ENCODE measurements at places on chromosomes 12 and 14.

GRCh38 chr14:100850841-100851585, 25.1 kb downstream of the MEG3 start:
- peak; percentile 68 for DNase-seq

DNA sequence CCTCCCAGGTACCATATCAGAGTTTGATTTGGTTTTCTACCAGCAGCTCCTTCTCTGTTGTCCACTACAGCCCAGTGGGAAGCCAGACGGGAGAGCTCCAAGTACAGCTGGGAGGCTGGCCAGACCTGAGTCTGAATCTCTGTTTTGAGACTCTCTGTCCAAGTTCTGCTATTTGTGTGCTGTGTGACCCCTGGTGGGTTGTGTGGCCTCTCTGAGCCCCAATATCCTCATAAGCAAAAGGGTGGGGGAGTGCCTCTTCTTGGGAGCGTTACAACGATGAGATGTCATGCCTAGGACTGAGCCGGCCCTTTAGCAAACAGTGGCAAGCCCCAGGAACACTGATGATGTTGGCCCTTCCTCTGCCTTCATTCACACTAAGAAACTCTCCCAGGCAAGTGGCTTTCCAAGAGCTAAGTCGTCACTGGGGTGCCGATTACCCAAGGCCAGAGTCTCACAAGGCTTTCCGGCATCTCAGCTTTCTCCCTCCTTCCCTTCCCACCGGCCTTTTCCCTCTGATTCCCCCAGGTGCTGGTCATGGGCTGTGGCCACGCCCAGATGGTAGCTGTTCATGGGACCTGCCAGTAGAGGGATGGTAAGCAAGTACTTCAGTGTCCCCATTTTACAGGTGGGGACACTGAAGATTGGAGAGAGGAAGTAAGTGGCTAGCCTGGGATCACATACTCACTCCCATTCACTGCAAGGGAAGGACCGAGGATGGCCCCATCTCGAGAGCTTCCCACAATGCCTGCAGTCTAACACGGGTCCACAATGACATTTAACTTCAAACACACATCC, 47.7 kb downstream of the BCL11B start:
- no peak for DNase-seq

DNA sequence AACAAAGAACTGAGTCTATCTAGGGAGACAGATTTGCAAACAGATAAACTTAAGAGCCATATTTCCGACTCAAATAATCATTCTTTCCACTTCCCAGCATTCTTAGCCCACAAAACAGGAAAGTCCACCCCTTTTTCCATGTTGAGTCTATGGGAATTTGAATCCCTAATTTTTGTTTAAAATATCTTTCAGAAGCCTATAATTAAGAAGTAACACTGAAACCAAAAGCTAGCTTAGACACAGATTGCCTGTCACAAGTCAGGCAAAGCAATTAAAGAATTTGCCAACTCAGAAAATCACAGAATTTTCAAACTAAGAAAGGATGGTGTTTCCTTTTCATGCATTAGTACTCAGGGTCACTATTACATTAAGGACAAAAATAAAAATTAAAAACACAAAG, 17.0 kb downstream of the ATP2B1 start:
- DNase-seq: no peak

GRCh38 chr12:119683413-119683812, 15.5 kb downstream of the PRKAB1 start:
- DNase-seq: no peak

GRCh38 chr14:82447586-82447985, 913.9 kb upstream of the SEL1L start:
- DNase-seq: no peak

DNA sequence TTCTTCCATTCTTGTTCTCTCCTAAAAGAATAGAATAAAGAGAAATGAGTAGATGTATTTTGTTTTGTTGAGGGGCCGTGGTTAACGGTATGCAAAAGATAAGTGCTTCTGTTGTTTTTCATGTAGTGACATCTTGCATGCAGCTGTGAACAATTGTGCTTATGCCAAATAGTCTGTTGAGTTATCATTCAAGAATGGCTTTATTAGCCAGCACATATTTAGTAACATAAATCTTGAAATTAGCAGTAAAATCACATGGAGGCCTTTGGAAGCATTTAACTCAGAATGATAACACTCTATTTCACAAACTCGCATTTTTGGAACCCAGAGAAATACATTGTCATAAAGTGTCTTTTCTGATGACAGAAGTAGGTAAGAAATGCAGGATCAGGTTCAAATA, 1772.0 kb upstream of the FLRT2 start:
- DNase-seq: no peak

GRCh38 chr14:59004012-59004411, 184.5 kb upstream of the DAAM1 start:
- no peak for DNase-seq

DNA sequence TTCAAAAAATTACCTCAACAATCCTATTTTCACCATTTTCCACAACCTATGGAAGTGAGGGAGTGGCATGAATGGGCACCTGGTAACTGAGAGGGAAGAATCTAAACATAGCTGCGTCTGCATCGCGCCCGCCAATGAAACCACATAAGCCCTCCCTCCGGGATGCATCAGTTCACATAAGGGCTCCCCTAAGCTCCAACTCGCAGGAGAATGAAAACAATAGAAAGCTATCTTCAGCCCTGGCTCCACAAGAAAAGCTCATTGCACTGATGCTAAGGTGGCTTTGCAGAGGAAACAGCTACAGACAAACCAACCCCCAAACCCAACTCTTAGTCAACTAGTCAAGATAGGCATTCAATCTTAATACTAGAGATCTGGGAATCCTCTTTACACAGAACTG, 173.3 kb downstream of the FOXN3 start:
- no peak for DNase-seq

DNA sequence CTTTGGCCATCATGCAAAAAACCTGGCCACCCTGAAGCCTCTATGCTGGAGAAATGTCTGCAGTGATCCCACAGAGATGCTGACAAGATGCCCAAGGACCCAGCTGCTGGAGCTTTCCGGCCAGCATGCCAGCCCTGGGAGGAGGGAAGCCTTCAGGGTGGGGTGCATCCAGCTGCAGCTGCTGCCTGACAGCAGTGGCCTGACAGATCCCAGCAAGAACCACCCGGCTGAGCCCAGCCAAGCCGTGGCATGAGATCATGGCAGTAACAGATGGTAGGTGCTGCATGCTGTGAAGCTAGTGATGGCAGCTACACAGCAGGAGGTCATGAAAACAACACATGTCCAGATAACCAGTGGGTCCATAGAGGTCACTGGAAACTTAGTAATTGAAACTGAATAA, 13.8 kb downstream of the CLBA1 start:
- DNase-seq: no peak

DNA sequence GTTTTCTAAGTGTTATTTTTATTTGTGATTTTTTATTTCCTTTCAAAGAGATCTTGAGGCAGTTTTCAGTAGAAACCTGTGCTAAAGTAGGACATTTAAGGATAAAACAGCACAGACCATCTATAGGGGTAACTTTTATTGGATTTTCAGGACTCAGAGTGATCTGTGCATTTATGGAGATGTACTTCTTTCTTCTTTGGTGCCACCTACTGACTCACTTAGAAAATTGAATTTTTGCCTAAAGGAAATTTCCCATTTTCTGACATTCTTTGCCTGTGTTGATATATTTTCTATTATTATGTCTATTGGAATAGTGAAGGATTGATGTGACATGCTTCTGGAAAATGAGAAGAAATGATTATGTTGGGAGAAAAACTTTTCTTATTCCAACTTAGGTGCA, 113.0 kb downstream of the UNC79 start:
- DNase-seq: no peak

GRCh38 chr14:94292526-94292871, 569 bp downstream of the SERPINA10 start:
- no peak for DNase-seq

- no peak for DNase-seq
These were observed 134.2 kb downstream of the TMEM30B start for GRCh38 chr14:61146899-61147298.

- no peak for DNase-seq
These were observed 31.9 kb upstream of the MON2 start for GRCh38 chr12:62434494-62435302.

DNA sequence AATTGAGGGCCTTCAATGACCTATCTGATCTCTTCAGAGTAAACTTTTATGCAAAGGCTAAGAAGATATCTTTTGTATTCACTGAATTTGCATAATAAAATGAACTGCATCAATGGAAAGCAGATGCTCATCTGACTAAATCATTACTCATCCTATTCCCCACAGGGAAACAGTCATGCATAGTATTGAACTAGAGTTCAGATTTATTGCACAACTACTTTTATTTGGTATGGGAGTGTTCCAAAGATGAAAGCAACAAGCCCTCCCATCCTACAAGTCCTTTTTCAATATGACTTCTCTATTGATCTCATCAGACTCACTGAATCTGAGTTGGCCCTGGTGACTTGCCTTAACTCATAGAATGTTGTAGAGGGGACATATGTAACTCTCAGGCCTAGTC, 159.8 kb downstream of the KITLG start:
- no peak for DNase-seq

DNA sequence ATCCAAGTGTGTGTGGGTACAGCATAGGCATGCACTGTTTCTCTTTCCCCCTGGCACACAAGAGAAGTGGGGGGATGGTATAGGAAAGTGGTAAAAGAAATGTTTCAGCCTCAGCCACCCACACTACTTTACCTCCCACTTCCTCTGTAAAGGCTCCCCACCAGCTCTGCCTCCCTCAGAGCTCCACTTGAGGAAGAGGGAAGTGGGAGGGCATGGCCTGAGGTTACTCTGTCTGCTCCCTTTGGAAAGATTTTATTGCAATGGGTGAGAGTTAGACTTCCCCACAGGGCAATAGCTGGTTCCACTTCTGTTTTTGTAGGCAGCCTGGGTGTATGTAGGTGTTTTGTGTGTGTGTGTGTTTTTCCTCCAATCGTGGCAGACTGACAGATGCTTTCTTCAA, 145.3 kb downstream of the SSPN start:
- no peak for DNase-seq

DNA sequence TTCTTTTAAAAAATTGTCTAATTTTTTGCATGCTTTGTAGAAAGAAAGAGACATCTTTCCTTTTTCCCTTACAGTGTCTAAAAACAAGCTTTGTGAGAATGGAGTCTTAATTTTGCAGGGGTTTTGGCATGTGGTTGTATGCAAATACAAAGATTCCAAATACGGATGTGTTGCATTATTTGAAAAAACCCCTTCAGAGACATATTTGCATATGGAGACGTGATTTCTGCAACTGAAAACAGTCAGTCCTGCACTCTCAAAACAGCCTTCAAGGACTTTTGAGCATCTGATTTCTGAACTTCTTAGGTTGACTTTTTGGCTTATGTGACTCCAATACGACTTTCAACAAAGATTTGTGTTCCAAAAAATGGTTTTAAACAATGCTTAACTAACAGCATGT, 7.8 kb downstream of the IRAK3 start:
- no peak for DNase-seq

DNA sequence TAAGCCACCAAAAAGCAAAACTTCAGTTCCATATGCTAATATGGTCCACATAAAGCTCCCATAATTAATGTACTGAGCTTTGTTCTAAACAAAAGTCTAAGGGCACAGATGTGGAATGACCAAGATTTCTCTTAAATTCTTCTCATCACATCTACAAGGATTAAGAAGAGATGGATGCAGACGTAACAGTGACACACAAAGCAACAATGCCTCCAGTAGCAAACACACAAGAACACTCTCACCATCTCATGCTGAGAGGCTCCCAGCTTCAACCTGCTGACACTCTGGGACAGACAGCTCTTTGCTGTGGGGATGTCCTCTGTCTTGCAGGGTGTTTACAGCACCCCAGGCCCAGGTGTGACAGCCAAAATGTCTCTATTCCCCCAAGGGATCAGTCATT, 48.2 kb downstream of the SETD3 start:
- no peak for DNase-seq

GRCh38 chr14:57729208-57730187, 136.4 kb downstream of the SLC35F4 start:
- no peak for DNase-seq

- DNase-seq: no peak
These were observed 315.3 kb upstream of the PRICKLE1 start for GRCh38 chr12:42904683-42905418.

DNA sequence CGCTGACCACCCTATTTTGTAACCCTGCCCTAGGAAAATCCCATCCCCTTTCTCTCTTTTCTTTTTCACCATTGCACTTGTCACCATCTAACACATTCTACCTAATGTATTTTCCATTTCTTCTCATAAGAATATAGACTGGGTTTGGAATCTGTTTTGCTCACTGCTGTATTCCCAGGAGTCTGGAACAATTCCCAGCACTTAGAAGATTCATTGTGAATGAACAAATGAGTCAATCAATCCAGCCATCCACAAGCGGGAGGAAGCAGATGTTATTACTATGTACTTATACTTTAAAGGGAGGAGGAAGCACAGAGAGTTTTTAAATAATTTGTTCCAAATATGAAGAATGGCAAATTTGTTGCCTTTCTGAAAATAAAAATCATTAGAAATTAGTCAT, 142.1 kb downstream of the KIF21A start:
- no peak for DNase-seq

DNA sequence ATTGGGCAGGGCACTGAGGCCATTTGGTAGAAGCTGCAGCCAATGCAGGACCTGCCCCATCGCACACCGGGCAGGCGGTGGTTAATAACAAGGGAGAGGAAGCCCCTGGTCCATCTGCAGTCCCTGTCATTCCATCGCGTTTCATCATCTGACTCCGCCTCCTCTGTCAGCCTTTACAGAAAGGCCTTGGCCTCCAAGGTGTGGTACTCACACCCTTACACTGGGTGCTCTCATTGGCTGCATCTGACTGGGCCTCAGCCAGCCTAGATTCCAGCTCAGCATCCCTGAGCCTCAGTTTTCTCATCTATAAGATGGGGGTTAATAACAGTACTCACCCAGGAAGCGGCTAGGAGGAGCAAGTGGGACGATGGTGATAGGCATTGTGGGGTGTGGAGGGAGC, 14.7 kb upstream of the HHIPL1 start:
- no peak for DNase-seq

GRCh38 chr12:65083581-65083980, 37.5 kb downstream of the WIF1 start:
- no peak for DNase-seq

GRCh38 chr14:76948213-76948947, 80.1 kb downstream of the IRF2BPL start:
- DNase-seq: no peak

DNA sequence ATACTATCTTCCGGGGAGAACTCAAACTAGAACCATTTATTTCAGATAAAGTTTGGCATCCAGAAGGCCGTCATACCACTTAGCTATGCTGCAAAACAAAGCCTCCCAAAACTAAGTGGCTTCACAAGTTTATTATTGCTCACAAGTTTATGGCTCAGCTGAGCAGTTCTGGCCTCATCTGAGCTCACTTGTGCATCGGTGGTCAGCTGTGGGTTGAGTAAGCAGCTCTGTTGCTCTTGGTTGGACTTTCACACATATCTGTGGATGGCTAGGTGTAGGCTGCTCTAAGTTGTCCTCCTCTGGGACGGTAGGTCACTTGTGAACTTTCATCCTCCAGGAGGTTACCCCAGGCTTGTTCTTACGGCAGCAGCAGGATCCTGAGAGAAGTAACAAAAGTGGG, 162.7 kb downstream of the BTG1 start:
- no peak for DNase-seq

- no peak for DNase-seq
These were observed 2.3 kb downstream of the LTBP2 start for GRCh38 chr14:74609721-74610120.
